ENCODE measurements at places on chromosomes 2 and 18.

- no peak for DNase-seq
Measured at GRCh38 chr18:62249478-62250097, 62.5 kb downstream of the RELCH start.

DNA sequence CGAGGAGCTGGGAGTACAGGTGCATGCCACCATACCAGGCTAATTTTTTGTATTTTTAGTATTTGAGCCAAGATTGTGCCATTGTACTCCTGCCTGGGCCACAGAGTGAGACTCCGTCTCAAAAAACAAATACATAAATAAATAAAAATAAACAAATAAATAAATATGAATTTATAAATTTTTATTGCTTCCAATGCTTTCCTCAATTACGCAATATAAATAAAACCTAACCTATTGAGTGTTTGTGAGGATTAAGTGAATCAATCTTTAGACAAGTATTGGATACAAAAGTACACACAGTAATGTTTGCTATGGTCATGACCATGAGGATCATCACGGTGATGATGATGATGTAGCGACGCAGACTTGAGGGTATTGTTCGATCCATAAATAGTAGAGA lies 257.4 kb downstream of the ASXL3 start:
- no peak for DNase-seq

GRCh38 chr2:120858361-120859106 lies 122.9 kb downstream of the GLI2 start:
- no peak for DNase-seq

- DNase-seq, result no peak
Measured at GRCh38 chr2:54084600-54084999, 30.8 kb upstream of the ACYP2 start.

GRCh38 chr2:58483307-58483706 lies 242.2 kb upstream of the FANCL start:
- no peak for DNase-seq

- no peak for DNase-seq
Measured at GRCh38 chr2:35522450-35522849, 833.1 kb upstream of the CRIM1 start.
